ENCODE measurements at places on chromosomes 16 and 17. TPM values are rescaled to one million over a fixed set of nuclear protein-coding genes. Genes with fewer than 3 reads are reported as not detected.

The SLC38A8 gene
- not detected for total RNA-seq

The TNP2 gene
- total RNA-seq, result not detected

The CCT6B gene
- total RNA-seq, result 0.80 TPM

The RANGRF gene
- total RNA-seq, result 50.9 TPM

The PLLP gene
- total RNA-seq, result 1.4 TPM

The CLEC18C gene
- not detected for total RNA-seq

The OR1A1 gene
- not detected for total RNA-seq

The SP2 gene
- 17.7 TPM for total RNA-seq

The GPR179 gene
- 0.02 TPM for total RNA-seq

Measured in A549 treated with GW870086 at 1 μM for 4 hours (cell line).